Endothelial cell (in vitro differentiated cells): ENCODE measurements at places on chromosomes 11 and 22. TPM values are rescaled to one million over a fixed set of nuclear protein-coding genes. Genes with fewer than 3 reads are reported as not detected.
A peak's percentile ranks its signal among the peaks of the same experiment; 100 is the strongest.

Gene PSMC3
- total RNA-seq = 127 TPM

Gene CREB3L1
- 21.6 TPM for total RNA-seq

Gene SYT12
- 0.82 TPM for total RNA-seq

Gene SYTL2
- total RNA-seq = 4.0 TPM

Gene TMEM191B
- total RNA-seq = 1.3 TPM

Gene BEST1
- total RNA-seq = 0.08 TPM

Gene MPZL3
- 10.7 TPM for total RNA-seq

DNA sequence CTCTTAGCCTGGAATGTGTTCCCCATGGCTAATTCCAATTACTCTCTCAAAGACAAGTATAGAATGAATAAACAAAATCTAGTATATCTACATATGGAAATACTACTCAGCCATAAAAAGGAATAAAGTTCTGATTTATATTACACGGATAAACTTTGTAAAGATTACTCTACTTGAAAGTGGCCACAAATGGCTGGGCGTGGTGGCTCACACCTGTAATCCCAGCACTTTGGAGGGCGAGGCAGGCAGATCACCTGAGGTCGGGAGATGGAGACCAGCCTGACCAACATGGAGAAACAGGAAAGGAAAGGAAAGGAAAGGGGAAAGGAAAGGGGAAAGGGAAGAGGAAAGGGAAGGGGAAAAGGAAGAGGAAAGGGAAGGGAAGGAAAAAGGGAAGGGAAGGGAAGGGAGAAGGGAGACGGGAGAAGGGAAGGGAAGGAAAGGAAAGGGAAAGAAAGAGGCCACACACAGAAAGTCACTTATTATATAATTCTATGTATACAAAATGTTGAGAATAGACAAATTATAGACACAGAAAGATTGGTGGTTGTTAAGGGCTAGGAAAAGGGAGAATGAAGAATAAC lies 90.7 kb upstream of the CLNS1A start:
- H3K4me3 ChIP-seq = no peak overlapping the region
- H3K27ac ChIP-seq = no peak overlapping the region
- DNase-seq = no peak
- H3K36me3 ChIP-seq = peaks cover 32% of the 10 kb centered on the region
- peaks cover 1% of the 10 kb centered on the region for H3K27me3 ChIP-seq

DNA sequence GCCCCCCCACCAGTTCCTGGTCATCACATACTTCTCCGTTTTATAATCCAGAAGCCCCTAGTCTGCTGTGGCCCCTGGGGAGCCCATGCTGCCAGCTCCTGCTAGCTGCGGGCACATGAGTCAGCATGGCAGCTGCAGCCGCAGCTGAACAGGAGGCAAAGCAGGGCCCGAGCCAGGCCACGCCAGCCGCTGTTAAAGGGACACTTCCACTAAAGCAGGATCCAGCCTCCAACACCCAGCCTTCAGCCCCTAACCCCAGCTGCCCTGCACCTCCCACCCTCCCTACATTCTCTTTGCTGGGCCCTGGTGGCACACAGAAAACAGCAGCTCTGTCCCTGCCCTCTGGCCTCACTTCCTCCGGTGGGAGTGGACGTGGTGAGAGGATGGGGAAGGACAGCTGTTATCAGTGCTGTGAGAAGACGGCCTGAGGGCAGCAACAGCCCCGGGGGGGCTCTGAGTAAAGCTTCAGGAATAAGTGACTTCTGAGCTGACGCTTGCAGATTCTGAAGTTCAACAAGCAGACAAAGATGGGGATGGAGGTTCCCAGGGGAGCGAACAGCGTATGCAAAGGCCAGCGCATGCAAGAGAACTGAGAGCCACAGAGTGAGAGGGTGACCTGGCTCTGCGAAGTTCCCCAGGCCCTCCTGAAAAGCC lies 688 bp upstream of the LRRC74B start:
- H3K36me3 ChIP-seq = no peaks in the 10 kb centered on the region
- peak overlapping the region; percentile 78 for H3K27ac ChIP-seq
- no peaks in the 10 kb centered on the region for H3K4me1 ChIP-seq
- H3K4me3 ChIP-seq = peak overlapping the region; percentile 95

- H3K4me3 ChIP-seq = no peak overlapping the region
- H3K36me3 ChIP-seq = no peaks in the 10 kb centered on the region
- H3K27ac ChIP-seq = no peak overlapping the region
- H3K4me1 ChIP-seq = no peaks in the 10 kb centered on the region
Observed at GRCh38 chr11:111777094-111778046, 11.2 kb upstream of the PPP2R1B start.

GRCh38 chr11:110710628-110711381 lies 1.4 kb downstream of the ARHGAP20 start:
- peaks cover 12% of the 10 kb centered on the region for H3K4me1 ChIP-seq
- peaks cover 13% of the 10 kb centered on the region for H3K27me3 ChIP-seq
- H3K36me3 ChIP-seq = no peaks in the 10 kb centered on the region
- peak; percentile 11 for DNase-seq
- peak overlapping the region; percentile 73 for H3K4me3 ChIP-seq

DNA sequence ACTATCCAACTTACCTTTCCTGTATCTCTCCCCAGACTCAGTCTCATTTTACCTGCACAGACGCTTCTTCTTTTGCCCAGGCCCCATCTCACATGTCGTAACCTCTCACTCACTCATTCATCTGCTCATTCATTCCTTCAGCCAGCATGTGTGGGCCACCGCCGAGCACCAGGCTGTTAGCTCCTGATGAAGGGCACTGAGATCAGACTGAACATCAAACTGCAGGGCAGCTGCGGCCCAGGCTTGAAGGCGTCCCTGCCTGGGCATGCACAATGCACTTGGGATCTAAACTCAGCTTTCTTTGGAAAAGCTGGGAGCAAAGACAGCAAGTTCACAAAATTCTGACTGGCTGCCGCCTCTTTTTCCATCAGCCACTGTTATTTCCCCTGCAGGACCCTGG lies 1456.3 kb downstream of the BRD1 start:
- H3K27ac ChIP-seq = no peak overlapping the region
- DNase-seq = no peak
- peaks cover 2% of the 10 kb centered on the region for H3K27me3 ChIP-seq
- H3K4me1 ChIP-seq = no peaks in the 10 kb centered on the region
- no peaks in the 10 kb centered on the region for H3K36me3 ChIP-seq

DNA sequence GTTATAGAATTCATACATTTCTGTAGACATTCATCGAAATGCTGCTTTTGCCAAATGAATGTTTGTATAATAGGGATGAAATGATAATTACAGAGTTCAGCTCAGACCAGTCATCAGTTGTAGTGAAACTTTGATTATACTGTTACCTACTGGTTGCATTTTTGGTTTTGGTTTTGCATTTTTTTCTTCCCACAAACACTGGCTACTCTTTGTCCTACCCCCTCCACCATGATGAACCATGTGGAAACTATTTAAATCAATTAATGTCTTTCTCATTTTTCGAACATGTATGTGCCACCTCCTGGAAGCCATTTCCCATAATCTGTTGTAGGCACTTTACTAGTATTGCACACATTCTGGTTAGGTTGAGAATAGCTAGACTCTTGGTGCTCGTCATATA lies 75.3 kb upstream of the MTNR1B start:
- H3K36me3 ChIP-seq = no peaks in the 10 kb centered on the region
- H3K4me1 ChIP-seq = peaks cover 4% of the 10 kb centered on the region
- no peak overlapping the region for H3K27ac ChIP-seq
- H3K27me3 ChIP-seq = no peaks in the 10 kb centered on the region

DNA sequence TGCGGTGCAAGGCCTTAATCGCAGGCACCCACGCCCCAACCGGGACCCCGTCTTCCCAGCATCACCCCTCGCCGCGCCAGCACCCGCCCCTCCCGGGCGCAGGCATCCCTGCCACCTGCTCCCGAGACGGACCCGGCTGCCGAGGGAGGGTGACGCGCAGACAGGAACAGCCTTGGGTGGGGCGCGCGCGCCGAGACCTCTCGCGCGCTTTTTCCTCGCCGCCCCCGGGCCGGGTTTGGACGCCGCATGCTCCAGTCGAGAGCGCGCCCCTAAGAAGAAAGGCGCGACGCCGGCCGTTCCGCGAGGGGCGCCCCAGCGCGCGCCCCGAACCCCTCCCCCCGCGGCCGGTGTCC lies 504 bp downstream of the CFL1 start:
- H3K4me3 ChIP-seq = peak overlapping the region; percentile 97
- H3K36me3 ChIP-seq = peaks cover 46% of the 10 kb centered on the region
- H3K27me3 ChIP-seq = peaks cover 43% of the 10 kb centered on the region
- H3K4me1 ChIP-seq = peaks cover 51% of the 10 kb centered on the region
- H3K27ac ChIP-seq = no peak overlapping the region
- no peak for DNase-seq

GRCh38 chr11:70483917-70484316 lies 85.6 kb downstream of the CTTN start:
- no peaks in the 10 kb centered on the region for H3K27me3 ChIP-seq
- no peak for DNase-seq
- no peaks in the 10 kb centered on the region for H3K36me3 ChIP-seq
- no peak overlapping the region for H3K27ac ChIP-seq
- no peaks in the 10 kb centered on the region for H3K4me1 ChIP-seq
- no peak overlapping the region for H3K4me3 ChIP-seq

DNA sequence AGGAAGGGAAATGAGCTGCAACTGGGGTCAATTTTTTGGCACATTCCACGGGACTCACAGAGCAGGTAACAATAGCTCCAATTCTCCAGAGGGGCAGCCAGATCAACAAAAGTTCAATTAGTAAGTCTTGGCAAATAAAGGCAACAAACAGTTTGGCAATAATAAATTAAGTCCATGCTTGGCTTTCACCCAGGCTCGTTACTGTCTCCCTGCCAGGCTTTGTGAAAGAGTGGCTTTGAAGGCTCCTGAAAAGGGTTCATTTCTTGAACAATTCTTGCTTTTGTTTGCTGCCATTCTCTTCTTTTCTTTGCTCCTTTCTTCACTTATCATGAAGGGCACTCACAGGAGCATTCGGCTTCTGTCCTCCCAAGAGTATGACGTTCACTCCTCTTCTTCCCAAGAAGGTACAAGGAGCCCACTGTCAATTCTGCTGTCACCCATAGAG lies 123.3 kb downstream of the APIP start:
- H3K4me3 ChIP-seq = no peak overlapping the region
- H3K4me1 ChIP-seq = peaks cover 11% of the 10 kb centered on the region
- no peak for DNase-seq
- no peak overlapping the region for H3K27ac ChIP-seq

DNA sequence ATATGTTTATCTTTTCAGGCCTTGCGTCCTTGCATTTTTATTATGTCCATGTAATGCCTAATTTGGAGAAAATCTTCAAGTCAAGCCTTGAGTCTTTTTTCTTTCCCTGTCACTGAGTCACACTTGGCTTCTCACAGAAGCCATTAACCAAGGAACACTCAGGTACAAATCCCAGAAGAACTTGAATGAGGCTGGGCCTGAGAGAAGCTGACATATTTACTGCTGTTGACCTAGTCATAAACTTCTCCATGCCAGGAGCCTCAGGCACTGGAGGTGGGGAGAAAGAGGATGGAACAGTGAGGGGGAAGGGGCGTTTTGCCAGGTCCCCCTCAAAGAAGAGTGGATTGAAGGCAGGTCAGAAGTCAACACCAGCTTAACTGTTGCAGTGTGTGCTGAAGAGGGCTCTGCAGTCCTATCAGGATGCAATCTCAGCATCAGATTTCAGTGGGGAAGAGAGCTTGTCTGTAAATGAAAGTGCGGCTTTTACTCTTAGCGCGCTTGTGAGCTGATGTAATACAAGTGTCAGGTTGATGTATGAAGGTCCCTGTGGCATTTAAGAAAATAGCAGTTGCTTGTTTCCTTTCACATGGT lies 526.0 kb downstream of the ETS1 start:
- peaks cover 1% of the 10 kb centered on the region for H3K27me3 ChIP-seq
- no peaks in the 10 kb centered on the region for H3K36me3 ChIP-seq
- H3K4me1 ChIP-seq = no peaks in the 10 kb centered on the region
- H3K27ac ChIP-seq = no peak overlapping the region
- DNase-seq = no peak

GRCh38 chr22:20777420-20778177 lies 3.7 kb downstream of the SERPIND1 start:
- H3K4me3 ChIP-seq = no peak overlapping the region
- peaks cover 9% of the 10 kb centered on the region for H3K36me3 ChIP-seq
- peaks cover 5% of the 10 kb centered on the region for H3K4me1 ChIP-seq
- H3K27ac ChIP-seq = no peak overlapping the region
- no peak for DNase-seq
- no peaks in the 10 kb centered on the region for H3K27me3 ChIP-seq

DNA sequence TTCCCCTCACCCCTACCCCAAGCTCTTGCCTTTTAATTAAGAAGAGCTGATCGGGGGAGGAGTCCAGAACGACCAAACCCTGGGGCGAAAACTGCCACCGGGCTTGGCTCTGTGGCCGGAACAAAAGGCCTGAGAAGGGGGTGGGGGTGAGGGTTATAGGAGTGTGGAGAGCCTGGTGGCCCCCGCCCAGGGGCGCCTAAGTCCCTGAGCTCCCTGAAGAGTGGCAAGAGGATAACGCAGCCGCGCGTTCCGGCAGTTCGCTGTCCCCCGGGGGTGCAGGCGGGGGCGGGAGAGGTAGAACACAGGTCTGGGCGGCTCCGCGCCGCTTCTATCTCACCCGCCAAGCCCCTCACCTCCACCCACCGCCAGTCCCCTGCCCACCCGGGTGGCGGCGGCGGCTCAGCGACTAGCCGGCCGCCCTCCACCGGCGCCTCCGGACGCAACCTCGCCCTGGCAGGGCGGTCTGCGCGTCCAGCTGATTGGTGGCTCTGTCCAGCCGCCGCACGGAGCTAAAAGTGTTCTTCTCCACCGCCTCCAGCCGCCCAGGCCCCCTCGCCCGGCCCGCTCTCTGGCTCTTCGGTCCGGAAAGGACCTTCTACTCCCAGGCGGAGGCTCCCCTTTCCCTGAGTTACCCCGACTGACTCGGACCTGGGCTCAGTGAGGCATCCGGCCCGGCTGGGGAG lies 18.7 kb upstream of the BDNF start:
- H3K4me3 ChIP-seq = peak overlapping the region; percentile 92
- DNase-seq = peak; percentile 70
- no peaks in the 10 kb centered on the region for H3K36me3 ChIP-seq
- H3K4me1 ChIP-seq = peaks cover 24% of the 10 kb centered on the region
- H3K27ac ChIP-seq = peak overlapping the region; percentile 28
- H3K27me3 ChIP-seq = peaks cover 15% of the 10 kb centered on the region

GRCh38 chr11:134150195-134150903 lies 73.4 kb downstream of the NCAPD3 start:
- H3K27ac ChIP-seq = no peak overlapping the region
- no peak overlapping the region for H3K4me3 ChIP-seq
- peaks cover 64% of the 10 kb centered on the region for H3K36me3 ChIP-seq
- no peak for DNase-seq
- H3K4me1 ChIP-seq = peaks cover 29% of the 10 kb centered on the region
- H3K27me3 ChIP-seq = peaks cover 21% of the 10 kb centered on the region

DNA sequence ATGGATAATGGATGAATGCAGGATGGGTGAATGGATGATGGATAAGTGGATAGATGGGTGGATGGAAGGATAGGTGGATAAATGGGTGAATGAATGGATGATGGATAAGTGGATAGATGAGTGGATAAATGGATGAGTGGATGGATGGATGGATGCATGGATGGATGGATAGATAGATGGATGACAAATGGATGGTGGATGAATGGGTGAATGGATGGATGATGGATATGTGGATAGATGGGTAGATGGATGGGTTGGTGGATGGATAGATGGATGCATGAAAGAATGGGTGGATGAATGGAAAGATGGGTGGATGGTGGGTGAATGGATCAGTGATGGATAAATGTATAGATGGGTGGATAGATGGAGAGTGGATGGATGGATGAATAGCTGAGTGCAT lies 564.8 kb downstream of the MIAT start:
- H3K4me3 ChIP-seq = no peak overlapping the region
- H3K36me3 ChIP-seq = no peaks in the 10 kb centered on the region
- peaks cover 12% of the 10 kb centered on the region for H3K4me1 ChIP-seq
- no peak for DNase-seq
- H3K27ac ChIP-seq = no peak overlapping the region
- peaks cover 3% of the 10 kb centered on the region for H3K27me3 ChIP-seq

GRCh38 chr11:125364121-125364826 lies 131.8 kb downstream of the FEZ1 start:
- H3K27me3 ChIP-seq = peaks cover 4% of the 10 kb centered on the region
- no peak overlapping the region for H3K27ac ChIP-seq
- no peak overlapping the region for H3K4me3 ChIP-seq
- H3K36me3 ChIP-seq = peaks cover 45% of the 10 kb centered on the region
- peaks cover 25% of the 10 kb centered on the region for H3K4me1 ChIP-seq
